Esophagus squamous epithelium (tissue), 5 donors: ENCODE measurements at places on chromosomes 2 and 18.

DNA sequence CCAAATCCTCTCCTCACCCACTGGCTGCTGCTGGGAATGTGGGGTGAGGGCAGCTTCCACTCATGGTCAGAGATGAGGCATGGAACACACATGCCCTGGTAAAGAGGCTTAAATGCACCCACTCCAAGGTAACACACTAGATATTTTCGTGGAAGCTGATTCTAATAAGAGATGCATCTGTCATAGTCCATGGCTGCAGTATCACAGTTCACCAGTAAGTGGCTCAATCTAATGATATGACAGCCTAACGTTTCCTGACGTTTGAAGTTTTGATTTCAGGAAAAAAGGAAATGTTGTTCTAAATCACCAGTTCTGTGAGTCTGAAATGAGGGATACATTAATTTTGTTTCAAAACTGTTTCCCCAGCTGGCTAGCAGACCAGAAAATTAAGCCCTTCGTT is 38.2 kb downstream of the LCT start:
- no peaks in the 10 kb centered on the region for H3K4me1 ChIP-seq
- H3K27me3 ChIP-seq = no peaks in the 10 kb centered on the region
- no peak overlapping the region for H3K27ac ChIP-seq
- H3K4me3 ChIP-seq = no peak overlapping the region
- no peak for DNase-seq

DNA sequence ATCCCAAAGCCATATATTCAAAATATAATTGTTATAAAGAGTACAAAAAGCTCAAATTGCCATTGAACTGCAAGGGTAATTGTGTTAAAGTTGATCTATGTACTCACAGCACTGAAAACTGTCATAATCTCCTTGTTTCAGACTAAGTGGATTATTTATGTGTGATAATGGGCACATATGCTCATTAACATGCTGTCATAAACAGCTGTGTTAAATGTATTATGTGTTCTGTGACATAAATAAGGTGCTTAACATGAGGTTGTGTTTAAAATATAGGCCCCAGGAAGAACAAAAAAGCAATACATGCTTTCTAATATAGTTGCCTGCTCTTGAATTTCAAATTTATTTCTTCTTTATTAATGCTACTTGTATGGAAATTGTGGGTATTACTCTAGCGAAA is 409.5 kb downstream of the DCC start:
- H3K27ac ChIP-seq = no peak overlapping the region
- no peaks in the 10 kb centered on the region for H3K27me3 ChIP-seq
- no peak overlapping the region for H3K4me3 ChIP-seq
- no peak for DNase-seq

GRCh38 chr2:140362361-140362760 is 1582.2 kb upstream of the NXPH2 start:
- no peak for DNase-seq
- H3K4me3 ChIP-seq = no peak overlapping the region
- no peaks in the 10 kb centered on the region for H3K27me3 ChIP-seq
- H3K36me3 ChIP-seq = no peaks in the 10 kb centered on the region
- no peak overlapping the region for H3K27ac ChIP-seq
- H3K4me1 ChIP-seq = no peaks in the 10 kb centered on the region

- no peaks in the 10 kb centered on the region for H3K4me1 ChIP-seq
- H3K36me3 ChIP-seq = no peaks in the 10 kb centered on the region
- no peak overlapping the region for H3K4me3 ChIP-seq
- no peak for DNase-seq
- no peaks in the 10 kb centered on the region for H3K27me3 ChIP-seq
Observed at GRCh38 chr18:49745045-49746014, 68.0 kb downstream of the ACAA2 start.

GRCh38 chr2:86336675-86337243 is 667 bp downstream of the REEP1 start:
- H3K4me1 ChIP-seq = peaks cover 9% of the 10 kb centered on the region
- H3K4me3 ChIP-seq = peak overlapping the region; percentile 63
- no peaks in the 10 kb centered on the region for H3K27me3 ChIP-seq
- DNase-seq = no peak
- no peaks in the 10 kb centered on the region for H3K36me3 ChIP-seq
